ELR (cell line): ENCODE measurements at places on chromosomes 6 and 20.

GRCh38 chr6:25181923-25182322, 97.3 kb upstream of the CARMIL1 start:
- peak; percentile 69 for DNase-seq

DNA sequence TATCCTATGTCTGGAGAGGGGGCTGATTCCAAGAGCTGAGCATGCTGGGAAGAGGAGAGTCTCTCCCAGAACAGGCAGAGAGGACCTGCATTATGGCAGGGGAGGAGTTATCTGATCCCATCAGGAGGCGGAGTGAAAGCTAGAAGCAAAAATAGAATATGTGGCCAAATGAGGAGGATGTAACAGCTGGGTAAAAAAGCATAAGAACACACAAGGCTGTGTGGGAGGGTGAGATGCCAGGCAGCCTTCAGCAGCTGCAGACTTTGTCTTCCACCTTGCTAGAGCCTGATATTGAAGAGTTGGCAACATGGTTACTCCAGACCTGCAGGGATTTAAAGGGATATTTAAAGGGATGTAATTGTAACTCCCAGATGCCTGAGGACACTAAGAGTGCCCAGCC, 167.1 kb downstream of the PTPRT start:
- DNase-seq = no peak

- DNase-seq = no peak
These were observed 76.3 kb downstream of the FARS2 start for GRCh38 chr6:5337573-5337972.

GRCh38 chr6:51396583-51396982, 577.9 kb downstream of the TFAP2B start:
- no peak for DNase-seq

DNA sequence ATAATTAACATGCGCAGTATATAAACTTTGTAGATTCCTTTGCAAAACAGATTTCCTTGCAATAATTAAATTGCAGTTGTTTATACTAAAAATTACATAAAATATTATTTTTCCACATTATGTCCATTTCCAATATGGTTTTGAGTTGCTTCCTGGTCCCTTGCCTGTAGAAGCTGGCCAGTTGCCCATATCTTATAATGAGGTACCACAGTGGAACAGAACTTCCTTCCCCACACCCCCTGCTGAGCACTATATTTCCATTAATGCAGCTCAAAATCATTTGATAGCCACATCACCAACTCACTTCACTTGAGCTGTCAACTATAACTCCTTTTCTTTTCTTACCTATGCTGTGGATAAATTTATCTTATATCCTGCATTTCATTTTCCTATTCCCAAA, 194.6 kb downstream of the DST start:
- DNase-seq = no peak

DNA sequence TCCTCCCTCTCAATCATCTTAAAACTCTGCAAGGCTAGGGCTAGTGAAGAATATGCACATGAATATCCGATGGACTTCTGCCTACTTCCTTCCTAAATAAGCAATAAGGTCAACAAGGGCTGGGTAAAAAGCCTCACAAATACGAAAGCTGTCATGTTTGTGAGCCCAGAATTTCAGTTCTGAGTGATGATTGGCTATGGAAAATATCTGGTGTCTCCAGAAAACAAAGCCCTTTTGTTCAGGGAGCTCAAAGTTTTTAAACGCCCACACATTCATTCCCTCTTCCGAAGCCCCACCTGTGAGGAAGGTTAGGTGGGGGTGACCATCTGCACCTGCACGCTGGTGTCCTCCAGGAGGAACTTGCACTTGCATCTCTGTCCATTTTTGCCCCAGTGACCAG, 126.9 kb upstream of the ARMC2 start:
- DNase-seq = no peak

DNA sequence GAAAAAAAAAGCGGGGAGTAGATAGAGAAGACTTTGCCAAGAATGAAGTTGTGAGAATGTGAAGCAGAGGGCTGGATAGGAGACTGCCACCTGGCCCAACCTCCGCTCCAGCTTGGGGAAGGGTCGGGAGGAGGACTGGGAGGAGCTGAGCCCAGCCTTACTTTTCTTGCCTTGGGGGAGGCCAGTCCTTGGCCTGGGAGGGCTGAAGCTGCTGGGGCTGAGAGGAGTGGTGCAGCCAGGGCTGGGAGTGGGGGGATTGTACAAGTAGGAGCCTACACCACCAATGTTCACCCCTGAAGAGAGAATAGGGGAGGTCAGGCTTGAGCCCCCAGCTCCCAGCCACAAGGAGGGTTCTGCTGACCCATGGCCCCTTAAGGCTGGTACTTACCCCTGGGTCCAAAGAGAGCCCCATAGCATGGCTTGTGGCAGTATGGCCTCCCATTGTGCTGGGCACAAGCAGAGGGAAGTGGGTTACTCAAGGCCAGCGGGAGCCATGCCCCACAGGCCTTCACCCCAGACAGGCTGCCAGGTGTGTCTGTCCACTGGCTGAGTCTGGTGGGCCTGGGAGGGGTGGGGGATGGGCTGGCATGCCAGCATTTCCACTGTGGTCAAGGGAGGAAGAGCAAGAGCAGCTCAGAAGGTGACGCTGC, 1.1 kb downstream of the CRIP3 start:
- DNase-seq = no peak

- no peak for DNase-seq
These were observed 102.3 kb downstream of the EDN1 start for GRCh38 chr6:12392490-12392889.

- DNase-seq = no peak
These were observed 5.6 kb downstream of the CD93 start for GRCh38 chr20:23080521-23080920.

DNA sequence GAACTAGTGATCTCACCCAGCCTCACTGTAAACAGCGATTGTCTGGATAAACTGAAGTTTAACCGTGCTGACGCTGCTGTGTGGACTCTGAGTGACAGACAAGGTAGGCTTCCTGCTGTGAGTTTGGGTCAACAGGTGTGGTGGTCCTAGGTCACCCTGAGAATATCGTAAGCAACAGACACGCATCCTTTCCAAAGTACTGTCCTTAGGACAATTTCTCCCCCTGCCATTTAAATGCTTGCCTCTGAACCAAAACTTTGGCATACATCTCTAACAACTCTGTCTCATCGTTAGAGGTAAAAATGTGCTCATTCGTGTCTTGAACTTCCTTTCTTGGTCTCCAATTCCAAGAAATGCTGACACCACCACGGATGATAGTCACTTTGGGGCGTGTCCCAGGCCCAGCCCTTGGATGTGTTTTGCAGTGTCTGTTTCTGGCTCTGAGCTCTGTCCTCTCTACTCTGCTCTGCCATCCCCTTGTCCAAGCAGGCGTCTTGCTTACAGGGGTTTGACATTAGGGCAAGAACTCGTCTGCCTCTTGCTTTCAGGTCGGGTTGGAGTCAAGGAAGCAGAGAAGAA, 95.5 kb downstream of the EYA2 start:
- no peak for DNase-seq

GRCh38 chr6:136586295-136586694, 36.1 kb upstream of the MAP7 start:
- DNase-seq = peak; percentile 89

- DNase-seq = no peak
These were observed 168.9 kb downstream of the ADGB start for GRCh38 chr6:146767632-146768031.

- DNase-seq = no peak
These were observed 179.9 kb upstream of the RALGAPA2 start for GRCh38 chr20:20892328-20892727.

- no peak for DNase-seq
These were observed 611.2 kb downstream of the UTRN start for GRCh38 chr6:144896289-144896688.
